ENCODE measurements at places on chromosomes 13 and 19.

DNA sequence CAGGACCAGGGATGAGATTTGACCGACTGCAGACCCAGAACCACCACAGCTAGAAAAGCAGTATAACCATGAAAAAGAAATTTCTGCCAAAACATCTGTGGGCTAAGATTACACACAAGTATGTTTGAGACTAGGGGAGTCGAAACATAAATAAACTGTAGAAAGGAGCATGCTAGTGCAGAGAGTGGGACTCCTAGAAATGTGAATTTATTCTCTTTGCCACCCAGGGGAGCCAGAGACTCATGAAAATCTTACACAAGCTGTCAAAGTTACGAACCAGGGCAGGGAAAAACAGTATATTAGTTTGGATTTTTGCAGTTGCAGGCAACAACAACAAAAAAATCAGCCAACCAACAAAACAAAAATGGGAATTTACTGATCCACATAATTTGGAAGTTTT, 12.3 kb upstream of the HSPH1 start:
- DNase-seq: peak; percentile 53

- no peak for DNase-seq
Observed at GRCh38 chr19:29293292-29293691, 80.3 kb upstream of the UQCRFS1 start.

DNA sequence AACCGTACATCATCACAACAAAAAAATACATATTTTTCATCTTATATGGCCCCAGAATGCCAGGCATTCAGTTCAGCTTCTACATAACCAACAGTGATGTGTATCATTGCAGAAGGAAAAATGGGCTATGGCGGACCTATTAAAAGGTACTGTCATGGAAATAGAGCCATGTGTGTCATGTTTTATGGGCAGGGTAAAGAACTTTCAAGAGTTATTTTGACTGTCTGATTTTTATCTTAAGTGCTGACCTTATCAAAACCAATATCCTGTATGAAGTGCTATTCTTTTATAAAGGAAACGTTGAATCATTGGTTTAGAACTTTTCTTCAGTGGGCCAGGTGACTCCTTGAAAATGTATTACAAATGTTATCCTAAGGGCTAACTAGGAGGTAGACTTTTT, 9.9 kb downstream of the ZNF507 start:
- DNase-seq: no peak

DNA sequence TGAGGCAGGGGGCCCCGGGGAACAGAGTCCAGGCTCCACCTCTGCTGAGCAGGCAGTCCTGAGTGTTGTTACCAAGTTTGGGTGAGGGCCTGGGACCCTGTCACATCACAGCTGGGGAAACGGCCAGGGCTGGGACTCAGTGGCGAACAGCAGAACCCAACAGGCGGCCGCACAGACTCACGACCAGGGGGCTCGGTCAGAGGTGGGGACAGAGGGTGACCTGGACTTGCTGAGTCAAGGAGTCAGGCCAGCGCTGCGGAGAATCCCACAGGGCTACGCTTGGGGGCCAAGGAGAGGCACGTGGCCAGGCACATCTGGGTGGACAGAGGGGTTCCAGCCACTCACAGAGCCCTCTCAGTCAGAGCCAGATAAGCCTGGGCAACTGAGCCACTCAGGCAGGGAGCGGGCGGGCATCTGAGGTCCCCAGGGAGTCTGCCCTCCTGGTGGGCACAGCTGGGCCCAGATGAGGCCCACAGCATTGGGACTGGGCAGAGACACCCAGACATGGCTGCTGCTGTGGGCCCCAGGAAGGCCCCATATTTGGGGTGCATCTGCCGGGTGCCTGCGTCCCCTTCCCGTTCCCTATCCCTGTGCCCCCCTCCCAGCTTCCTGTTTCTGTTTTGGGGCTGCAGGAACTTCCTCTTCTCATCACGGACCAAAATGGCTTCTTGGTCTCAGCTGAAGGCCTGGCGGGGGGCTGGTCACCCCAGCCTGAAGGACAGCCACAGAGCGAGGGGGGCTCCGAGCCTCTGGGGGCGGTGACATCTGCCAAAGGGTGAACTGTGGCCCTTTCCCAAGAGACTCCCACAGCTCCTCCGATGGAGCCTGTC, 34.0 kb downstream of the CEBPA start:
- no peak for DNase-seq

GRCh38 chr19:5590865-5591154, 23.1 kb upstream of the TINCR start:
- DNase-seq: no peak

GRCh38 chr19:30799865-30800755, 427.9 kb downstream of the ZNF536 start:
- peak; percentile 1 for DNase-seq

- peak; percentile 59 for DNase-seq
Observed at GRCh38 chr13:105920370-105920769, 615.1 kb downstream of the EFNB2 start.

DNA sequence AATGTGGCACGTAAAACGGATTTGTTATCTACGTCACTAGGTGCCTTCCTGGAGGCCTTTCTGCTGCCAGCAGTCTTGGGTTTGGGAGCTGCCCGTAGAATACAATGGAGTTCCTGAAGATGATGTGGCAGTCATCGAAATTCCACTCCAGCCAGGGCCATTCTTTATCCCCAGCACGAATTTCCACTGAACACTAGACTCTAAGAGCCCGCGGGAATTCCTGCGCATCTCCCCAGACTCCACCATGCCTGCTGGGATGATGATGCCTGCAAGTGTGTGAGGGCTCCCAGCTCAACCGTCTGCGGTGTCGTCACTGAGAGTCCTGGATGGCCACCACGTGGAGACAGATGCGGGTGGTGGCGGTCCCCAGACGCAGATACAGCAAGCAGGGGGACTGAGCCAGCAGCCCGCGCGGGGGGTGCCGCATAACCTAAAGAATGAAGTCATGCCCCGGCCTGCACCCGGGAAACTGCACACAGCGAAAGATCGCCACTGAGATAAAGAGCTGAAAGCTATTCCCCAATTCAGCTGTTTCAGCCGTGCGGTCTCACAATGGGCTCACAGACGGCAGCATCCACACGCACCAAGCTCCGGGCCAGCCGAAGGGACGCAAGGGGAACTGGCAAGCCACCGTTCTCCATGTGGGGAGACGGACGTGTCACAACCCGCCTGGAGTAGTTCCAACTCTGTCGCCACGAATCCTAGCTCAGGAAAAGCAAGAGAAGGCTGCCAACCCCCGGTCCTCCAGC, 41.1 kb downstream of the COL4A1 start:
- DNase-seq: no peak

DNA sequence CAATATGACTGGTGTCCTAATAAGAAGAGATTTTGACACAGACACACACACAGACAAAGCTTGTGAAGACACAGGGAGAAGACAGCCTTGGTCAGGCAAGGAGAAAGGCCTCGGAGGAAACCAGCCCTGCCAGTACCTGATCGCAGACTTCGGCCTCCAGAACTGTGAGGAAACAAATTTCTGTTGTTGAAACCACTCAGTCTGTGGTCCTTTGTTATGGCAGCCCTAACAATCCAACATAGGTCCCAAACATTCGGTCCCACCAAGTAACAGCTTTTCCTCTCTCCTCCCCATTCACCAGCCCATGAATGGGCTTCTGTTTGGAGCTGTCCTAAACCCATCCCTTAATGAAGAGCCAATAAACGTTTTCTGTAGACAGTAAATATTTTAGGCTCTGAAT, 36.4 kb upstream of the UBAC2 start:
- no peak for DNase-seq

GRCh38 chr13:19845758-19846157, 17.7 kb downstream of the ZMYM5 start:
- DNase-seq: peak; percentile 93

DNA sequence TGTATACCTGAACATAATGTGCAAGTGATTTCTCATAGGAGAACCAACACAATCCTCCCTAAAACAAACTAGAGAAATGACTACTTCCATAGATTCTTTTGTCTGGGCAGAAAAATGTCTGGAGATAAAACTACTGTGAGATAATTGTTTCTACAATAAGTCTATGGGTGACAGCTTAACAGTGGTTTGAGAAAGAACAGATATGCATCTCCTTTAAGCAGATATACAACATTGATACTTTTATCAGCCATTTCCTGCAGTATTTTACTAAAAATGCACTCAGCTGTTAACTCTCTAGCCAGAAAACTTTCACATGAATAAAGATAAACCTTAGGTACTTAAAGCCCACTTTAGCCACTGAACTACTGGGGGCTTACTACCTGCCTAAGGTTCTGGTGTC, 1132.4 kb downstream of the EFNB2 start:
- DNase-seq: no peak

DNA sequence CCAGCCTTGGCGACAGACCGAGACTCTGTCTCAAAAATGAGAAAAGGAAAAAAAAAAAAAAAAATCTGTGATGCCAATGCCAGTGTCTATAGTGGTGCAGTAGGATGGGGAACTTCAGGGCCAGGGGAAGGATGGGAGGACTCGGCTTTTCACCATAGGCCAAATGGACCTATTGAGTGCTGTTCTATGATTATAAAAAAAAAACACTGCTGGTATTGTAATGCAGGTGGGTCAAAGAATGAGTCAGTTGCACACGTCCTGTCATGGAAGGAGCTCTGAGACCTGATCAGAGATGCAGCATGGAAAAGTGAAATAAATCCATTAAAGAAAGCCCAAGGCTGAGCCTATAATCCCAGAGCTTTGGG, 7.0 kb downstream of the DNAJB1 start:
- DNase-seq: no peak

DNA sequence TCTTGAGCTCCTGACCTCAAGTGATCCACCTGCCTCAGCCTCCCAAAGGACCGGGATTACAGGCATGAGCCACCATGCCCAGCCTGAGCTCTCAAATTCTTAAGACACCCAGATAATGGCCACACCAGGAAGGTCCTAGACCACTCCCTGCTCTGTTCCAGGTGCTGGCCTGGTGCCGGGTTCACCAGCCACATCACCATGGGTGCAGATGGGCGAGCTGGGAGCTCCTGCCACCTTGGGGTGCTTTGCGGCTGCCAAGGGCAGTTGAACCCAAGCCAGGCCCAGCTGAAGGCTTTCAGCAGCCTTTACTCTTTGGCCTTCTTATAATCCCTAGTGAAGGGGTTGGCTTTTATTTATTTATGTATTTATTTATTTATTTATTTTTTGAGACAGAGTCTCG, 4.9 kb downstream of the HPN start:
- DNase-seq: no peak

DNA sequence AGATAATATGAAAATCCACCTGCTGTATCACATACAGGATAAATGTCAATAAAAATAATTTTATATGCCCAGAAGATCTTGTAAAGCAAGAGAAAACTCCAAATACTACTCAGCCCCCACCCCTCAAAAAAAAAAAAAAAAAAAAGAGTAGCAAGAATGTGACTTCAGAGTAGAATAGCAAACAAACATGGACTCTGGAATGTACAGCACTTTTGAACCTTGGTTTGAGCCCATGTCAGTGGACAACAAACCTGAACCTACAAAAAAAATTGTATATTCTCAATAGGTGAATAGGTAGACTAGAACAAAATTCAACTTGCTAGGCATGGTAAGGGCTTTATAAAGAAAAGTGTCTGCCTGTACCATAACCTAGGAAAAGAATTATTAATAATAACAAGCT, 428.0 kb downstream of the SLITRK6 start:
- no peak for DNase-seq

DNA sequence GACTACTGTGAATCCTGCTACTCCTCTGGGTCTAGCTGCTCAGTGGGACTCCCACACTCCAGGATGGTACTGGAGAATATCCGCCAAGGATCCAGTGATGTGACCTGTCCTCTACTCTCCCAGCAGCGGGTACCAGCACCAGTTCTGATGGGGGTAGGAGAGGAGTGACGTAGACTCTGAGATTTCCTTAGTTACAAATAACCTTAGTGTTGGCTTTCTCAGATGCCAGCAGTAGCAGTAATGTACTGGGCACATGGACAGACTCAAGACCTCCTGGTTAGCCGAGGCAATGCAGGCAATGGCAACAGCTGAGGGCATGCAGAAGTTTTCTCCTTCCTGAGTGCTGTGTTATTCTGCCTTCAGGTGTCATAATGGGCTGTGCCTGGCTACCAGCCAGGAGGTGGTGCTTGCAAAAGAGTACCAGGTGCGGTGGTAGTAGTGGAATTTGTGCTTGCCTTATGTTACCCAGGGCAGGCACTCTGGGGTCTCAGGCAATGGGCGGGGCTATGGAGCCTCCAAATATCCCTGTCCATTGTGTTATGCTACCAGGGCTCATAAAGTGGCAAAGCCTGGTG, 105.3 kb upstream of the KLF5 start:
- DNase-seq: no peak

- DNase-seq: no peak
Observed at GRCh38 chr13:93936901-93937300, 542.6 kb downstream of the DCT start.

DNA sequence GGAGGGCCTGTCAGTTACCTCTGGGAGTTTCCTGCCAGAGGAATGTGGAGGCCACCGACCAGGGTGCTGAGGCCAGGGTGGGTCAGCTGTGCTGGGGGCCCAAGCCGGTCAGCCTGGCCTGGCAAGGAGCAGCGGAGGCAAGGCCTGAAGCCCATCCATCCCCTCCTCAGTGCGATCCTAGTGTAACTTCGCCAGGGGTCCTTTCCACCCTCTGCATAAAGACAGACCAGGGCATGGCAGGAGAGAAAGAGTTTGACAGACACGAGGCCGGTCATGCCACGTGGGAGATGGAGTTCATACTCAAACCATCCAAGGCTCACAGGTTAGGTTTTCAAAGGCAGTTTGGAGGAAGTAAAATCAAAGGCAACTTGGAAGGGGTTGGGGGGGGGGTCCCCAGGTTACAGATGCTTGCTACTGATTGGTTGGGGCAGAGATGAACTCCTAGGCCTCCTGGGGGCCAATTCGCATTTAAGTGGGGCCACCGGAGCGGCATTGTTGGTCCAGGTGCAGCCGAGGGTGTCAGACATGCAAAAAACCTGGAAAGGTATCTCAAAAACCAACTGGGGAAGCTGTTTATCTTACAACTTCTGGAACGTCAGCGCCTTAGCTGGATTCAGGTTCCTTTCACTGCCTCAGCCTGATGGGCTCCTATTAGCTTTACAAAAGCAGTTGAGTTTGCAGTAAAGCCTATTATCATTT, 36.8 kb upstream of the DPRX start:
- no peak for DNase-seq

DNA sequence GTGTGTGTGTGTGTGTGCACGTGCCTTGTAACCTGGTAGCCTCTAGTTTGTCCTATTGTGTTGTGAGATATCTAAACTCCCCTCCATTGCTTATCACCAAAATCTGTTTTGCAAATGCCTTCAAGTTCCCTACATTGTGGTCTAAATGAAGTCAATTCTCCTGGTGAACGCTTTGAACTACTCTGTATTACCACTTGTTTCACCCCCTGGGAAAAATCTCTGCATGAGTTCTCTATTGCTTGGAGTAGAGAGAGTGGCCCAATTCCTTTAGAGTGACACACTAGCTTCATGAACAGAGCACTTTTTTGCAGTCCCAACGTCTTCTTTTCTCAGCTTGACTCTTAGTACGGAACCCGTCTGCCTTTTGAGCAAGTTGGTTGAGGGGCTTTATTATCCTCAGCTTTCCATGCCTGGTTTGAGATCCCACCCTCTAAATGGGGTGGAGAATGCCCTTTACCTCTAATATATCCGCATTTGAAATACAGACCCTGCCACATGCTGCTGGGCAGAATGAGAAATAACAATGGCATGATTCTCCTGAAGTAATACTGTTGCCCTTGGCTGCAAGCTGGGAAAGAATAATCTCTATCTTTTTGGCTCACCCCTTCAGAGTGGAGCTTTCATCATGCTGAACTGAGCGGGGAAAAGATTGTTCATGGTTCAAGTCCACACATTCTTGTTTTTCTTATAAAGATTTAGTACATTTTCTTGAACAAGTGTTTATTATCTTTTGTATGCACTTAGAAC, 2545.3 kb downstream of the PCDH9 start:
- DNase-seq: peak; percentile 76

Data from adipocyte (in vitro differentiated cells).